GOT3 (cell line): ENCODE measurements at places on chromosomes 7 and 10.

DNA sequence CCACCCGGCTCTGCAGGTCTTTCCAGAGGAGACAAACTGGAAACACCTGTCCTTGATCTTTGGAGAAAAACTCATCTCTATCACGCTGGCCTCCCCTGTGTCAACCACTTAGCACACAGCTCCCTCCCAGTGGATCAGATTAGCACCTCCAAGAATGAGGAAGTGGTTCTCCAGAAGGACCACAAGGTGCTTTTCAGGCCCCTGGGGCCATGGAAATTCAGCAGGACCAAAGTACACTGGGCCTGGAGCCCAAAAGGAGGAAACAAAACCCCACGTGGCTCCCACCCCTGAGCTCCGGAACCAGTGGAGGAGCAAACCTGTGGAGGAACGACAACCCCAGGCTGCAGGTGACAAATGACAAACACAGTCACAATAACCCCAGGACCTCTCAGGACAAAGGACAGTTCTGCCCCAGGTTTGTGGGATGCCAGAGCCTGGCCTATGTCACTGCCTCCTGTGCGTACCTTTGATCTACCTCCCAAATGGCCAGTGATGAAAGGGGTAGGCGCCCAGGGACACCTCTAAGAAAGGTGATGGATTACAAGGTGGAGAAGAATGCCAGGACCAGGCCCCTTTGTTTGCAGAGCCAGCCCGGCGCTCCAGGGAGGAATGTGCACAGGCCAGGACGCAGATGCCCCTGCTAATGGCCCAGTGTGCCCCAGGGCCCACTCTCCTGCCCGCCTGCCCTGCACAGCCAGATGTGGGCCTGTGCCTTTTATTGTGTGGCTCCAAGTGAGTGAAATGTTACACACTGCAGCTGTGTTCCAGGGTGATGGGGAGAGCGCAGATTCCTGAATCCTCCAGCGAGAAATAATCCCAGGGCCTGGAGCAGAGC, 5.7 kb downstream of the TNS3 start:
- DNase-seq, result no peak

- DNase-seq, result no peak
Observed at GRCh38 chr10:109633846-109634245, 289.5 kb downstream of the XPNPEP1 start.

DNA sequence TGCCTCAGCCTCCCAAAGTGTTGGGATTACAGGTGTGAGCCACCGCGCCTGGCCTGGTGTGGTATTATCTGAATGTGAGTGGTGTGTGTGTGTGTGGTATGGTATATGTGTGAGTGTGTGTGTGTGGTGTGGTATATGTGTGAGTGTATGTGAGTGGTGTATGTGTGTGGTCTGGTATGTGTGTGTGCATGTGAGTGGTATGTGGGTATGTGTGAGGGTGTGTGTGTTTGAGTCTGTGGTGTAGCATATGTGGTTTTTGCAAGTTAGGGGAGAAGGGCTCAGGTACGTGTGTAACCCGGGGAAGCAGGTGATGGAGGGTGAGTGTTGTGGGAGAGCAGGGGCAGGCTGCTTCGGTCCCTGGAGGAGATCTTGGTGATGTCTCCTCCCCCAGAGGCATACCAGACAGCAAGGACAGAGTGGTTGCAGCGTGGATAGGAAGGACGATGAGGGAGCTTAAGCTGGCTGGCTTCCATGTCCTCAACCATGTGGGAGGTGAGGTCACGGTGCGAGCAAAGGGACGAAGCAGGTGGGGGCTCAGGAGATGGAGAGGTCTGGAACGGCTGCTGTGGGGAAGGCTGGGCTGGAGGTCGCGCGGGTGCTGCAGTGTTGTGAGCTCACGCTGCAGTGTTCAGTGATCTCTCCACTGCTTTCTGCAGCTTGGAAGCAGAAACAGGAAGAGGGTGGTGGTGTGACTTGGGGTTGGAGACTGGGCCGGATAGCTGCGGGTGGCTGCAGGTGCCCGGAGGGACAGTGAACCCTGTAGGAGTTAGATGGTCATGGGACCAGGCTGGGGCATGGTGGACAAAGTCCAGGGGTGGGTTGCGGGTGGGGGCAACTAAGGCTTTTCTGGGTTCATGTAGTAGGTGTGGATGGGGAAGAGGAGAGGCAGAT, 5.0 kb downstream of the ZYX start:
- no peak for DNase-seq

DNA sequence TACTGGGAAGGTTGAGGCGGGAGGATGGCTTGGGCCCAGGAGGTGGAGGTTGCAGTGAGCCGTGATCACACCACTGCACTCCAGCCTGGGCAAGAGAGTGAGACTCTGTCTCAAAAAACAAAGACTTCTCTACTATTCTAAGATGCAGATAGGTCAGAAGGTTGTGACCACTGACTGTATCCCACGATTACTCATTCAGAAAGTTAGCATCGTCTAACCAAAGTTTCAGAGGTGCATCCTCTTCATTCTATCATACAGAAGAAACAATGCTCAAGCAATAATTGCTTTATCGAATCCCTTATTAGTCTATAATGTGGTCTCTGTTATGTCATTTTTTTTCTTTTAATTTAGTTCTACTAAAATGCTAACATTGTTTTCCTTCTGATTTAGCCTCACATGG, 348.7 kb upstream of the LRGUK start:
- DNase-seq, result no peak

DNA sequence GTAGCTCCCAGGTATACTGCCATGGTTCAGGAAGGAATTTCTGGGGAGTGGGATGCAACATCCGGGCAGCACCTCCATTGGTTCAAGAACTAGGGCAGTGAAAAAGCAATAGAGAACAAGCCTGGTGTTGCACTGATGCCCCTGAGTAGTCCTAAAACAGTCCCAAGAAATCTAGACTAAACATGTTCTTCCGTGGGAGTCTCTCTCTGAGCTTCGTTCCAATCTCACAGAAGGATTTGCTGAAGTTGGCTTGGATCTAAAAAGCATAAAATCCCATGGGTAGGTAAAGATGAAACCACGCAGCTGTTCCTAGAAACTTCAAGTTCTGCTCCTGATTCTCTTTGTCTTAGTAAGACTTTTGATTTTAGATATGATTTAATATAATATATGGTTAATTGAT, 154.5 kb downstream of the PLXDC2 start:
- DNase-seq, result no peak

DNA sequence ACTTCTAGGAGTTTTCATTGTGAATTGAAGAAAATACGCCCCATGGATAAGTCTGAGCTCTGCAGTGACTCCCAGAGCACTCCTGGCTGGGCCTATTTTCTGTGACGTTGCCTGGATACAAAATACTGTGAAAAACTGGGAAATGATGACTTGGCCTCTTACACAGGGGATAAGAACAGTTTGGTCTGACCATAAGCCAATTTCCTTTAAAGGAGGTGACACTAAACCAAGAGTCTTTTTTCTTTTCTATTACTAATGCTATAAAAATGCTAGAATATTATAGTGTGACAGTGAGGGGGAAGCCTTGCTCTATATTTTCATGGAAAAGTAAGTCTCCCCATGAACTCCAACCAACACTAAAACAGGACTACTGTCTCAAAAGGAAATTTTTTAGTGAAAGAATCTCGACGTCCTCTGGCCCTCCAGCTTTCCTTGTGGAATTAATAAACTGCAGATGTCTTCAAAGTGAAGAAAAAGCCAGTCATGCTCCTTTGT, 45.5 kb downstream of the MYOF start:
- DNase-seq, result peak; percentile 6

GRCh38 chr7:101436857-101437576, 74.3 kb downstream of the COL26A1 start:
- DNase-seq, result no peak

GRCh38 chr10:117431160-117431559, 55.9 kb upstream of the PDZD8 start:
- no peak for DNase-seq

- DNase-seq, result no peak
Observed at GRCh38 chr10:62699148-62699547, 105.4 kb upstream of the ADO start.

- no peak for DNase-seq
Observed at GRCh38 chr10:29608476-29609301, 26.1 kb downstream of the SVIL start.

- DNase-seq, result no peak
Observed at GRCh38 chr10:8444630-8445029, 390.1 kb downstream of the GATA3 start.

GRCh38 chr7:29968683-29969395, 20.8 kb downstream of the SCRN1 start:
- DNase-seq, result no peak

DNA sequence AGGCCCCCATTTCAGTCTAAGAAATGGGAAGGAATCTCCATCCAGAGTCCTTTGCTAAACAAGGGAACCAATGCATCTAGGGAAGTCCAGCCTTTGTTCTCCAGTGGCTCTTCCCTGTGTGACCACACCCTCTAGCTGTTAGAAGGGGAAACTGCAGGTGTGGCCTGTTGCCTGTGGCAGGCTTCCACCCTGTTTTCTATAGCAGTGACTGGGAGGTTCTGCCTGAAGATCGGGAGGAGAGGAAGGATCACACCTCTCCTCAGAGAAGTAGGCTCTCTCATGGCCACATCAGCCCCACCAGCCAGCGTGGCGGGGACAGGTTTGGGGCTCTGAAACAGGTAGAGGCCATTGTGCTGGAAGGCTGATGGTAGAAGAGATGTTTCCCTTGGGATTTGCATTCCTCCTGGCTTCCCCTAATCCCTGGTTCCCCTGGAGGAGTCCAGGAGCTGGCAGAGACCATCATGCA, 47.7 kb upstream of the TRIM8 start:
- DNase-seq, result no peak

- no peak for DNase-seq
Observed at GRCh38 chr10:47301833-47302232, 1.8 kb downstream of the GDF10 start.

DNA sequence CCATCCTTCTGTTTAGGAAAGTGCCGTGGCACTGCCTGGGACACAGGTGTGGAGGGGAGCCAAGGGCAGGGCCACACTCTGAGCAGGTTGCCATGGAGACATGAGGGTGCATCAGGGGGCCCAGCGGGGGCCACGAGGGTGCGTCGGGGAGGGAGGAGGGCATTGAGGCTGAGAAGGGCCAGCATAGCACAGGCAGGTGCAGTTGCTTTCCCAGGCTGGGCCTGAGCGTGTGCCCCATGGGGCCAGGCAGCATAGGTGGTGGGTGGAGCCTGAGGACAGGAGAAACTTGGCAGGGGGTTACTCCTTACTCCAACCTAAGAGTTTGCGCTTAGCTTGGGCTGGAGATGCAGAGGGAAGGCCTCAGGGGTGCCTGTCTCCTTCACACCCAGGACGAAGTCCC, 15.2 kb downstream of the YKT6 start:
- DNase-seq, result no peak

DNA sequence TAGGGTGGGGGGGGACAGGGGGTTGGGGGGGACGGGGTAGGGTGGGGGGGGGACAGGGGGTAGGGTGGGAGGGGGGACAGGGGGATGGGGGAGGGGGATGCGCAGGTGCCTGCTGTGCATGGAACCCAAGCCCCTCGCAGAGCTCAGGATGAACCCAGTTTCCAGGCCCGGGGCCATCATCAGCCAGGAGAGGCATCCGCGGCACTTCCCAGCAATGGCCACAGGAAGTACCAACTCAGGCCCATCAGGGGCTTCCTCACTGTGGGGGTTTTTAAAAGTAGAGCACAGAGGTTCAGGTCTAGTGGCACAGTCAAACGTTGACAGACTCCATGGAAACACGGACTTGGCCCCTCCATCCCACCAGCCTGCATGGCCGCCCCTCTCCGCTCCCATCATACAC, 172.7 kb downstream of the DIP2C start:
- no peak for DNase-seq

DNA sequence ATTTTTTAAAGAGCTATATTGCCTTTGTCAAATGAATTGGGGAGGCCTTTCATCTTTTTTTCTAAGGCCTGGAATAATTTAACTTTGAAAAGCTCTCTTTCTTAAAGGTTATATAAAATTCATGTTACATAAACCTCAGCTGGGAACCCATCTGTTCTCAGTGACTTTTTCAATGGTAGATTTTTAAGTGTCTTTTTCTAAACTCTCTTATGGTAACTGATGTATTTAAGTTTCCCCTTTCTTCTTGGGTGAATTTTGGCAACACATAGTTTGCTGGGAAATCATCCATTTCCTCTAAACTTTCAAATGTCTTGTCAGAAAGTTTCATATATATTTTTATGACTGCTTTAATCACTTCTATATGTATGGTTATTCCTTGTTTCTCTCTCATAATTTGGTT, 362.2 kb upstream of the KLF6 start:
- no peak for DNase-seq

- no peak for DNase-seq
Observed at GRCh38 chr7:72249106-72249505, 163.0 kb downstream of the CALN1 start.

- DNase-seq, result no peak
Observed at GRCh38 chr10:44312401-44312800, 72.5 kb downstream of the CXCL12 start.

GRCh38 chr10:22573820-22574569, 140.4 kb downstream of the PIP4K2A start:
- DNase-seq, result no peak

DNA sequence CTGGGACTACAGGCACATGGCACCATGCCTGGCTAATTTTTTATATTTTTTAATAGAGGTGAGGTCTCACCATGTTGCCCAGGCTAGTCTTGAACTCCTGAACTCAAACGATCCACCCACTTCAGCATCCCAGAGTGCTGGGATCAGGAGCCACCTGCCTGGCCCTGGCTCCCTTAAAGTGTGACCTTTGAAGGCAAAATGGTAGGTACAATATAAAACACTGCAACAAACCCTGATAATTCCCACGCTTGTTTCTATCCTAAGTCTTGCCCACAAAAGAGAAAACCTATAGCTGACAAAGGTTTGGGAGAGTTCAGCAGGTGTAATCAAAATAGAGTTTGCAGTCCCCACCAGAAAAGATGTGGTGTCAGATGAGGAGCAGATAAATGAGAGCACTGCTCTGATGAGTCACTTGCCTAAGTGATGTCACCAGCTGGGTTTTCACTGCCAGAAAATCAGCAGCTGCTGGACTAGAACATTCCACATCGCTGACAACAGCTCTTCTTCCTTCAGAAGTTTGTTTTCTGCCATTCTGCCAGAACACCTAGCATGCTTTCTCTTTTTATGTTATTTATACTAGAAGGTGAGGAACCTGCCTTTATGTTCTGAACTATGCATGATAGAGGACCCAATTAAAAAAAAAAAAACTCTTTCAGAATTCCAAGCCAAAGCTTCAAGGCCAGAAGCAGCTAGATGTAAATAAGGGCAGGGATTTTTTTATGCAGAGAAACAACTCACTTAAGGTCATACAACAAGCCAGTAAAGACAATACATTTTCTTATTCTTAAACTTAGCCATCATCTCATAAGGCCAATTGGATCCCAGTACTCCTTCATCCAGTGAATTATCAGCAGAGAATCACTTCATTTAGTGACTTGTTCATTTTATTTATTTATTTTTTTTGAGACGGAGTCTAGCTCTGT, 18.0 kb downstream of the PURB start:
- DNase-seq, result no peak

- DNase-seq, result no peak
Observed at GRCh38 chr7:33742999-33743587, 162.2 kb upstream of the BMPER start.

DNA sequence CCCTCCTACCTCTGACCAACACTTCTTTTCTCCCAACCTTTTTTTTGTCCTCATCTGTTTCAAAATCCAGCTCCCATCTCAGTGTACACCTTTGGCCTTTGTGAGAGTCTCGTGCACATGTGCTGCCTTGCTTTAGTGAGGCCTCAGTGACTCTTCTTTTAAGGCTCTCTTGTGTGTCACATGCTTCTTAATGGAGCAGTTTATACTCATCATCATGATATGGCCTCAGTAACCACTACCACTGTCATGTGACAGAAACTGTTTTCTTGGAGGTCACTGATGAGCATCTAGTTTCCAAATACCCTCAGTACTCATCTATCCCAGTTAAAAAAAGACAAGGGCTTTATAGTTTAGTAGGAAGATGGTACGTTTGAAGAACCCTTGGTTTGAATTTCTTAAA, 8.1 kb upstream of the ARHGAP22 start:
- DNase-seq, result no peak
